Esophagus mucosa (tissue), 1 donor: ENCODE measurements at places on chromosomes 12 and 14. TPM values are rescaled to one million over a fixed set of nuclear protein-coding genes. Genes with fewer than 3 reads are reported as not detected.

MAP3K9 gene
- 20.1 TPM for total RNA-seq

GPR65 gene
- total RNA-seq, result 0.20 TPM

TEX52 gene
- total RNA-seq, result not detected

GNB3 gene
- total RNA-seq, result not detected

C12orf50 gene
- not detected for total RNA-seq

GRCh38 chr14:54627540-54628363 lies 60.8 kb downstream of the SAMD4A start:
- ATAC-seq, result no peak

GRCh38 chr14:79064214-79064613 lies 894.0 kb downstream of the NRXN3 start:
- no peak for ATAC-seq

GRCh38 chr14:95483309-95484165 lies 32.9 kb downstream of the SYNE3 start:
- peak; percentile 77 for ATAC-seq

- ATAC-seq, result no peak
These were observed 581 bp downstream of the ARG2 start for GRCh38 chr14:67620217-67620785.

GRCh38 chr14:58637040-58637390 lies 747 bp upstream of the DACT1 start:
- ATAC-seq, result peak; percentile 12

- peak; percentile 56 for ATAC-seq
These were observed 192.2 kb upstream of the ARHGAP5 start for GRCh38 chr14:31884776-31885379.

- ATAC-seq, result peak; percentile 5
These were observed 21.4 kb downstream of the SYNE3 start for GRCh38 chr14:95495076-95495475.

DNA sequence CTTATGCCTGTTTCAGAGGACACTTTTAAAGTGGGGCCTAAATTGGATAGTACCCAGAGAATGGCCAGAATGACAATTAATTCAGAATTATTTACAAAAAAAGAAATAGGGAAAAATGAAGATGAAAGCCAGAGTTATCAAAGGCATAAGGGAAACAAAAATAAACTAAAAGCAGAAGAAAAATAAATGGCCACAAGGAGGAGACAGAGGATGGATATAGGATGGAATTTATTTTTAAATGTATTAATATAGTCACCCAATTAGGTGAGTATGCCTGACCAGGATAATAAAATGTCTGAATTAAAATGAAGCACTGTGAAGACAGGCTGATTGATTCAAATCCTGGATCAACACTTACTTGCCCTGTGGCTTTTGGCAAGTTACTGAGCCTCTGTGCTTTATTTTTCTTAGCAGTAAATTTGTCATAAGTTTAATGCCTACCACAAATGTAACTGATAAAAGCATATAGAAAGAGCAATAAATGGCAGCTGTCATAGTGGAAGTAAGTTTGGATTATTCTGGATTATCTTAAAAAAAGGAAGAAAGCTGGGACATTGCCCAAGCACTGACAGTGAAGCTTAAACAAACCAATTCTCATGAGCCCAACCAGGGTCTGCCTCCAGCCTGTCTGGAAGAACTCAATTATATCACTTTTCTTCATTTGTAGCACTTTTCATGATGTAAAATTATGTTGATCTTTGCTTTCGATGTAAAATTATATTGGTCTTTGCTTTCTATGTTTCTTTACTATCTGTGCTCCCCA lies 3.5 kb downstream of the CLEC9A start:
- peak; percentile 38 for ATAC-seq

DNA sequence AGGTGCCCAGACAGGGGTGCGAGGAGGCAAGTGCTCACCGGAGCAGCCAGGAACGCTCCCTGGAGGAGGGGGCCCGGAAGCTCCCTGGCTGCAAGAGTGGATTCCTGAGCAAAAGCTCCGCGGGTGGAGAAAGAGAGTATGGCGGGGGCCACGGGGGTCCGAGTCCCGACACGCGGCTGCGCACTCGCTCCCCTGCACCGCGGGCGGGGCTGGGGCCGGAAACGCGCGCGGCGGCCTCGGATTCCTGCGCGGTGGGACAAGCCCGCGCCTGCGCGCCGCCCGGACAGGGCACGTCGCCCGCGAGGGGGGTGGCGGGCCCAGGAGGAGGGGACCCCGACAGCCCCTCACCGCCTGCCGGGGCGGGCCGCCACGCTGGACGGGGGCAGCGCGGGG lies 27.8 kb upstream of the GPR132 start:
- peak; percentile 3 for ATAC-seq

DNA sequence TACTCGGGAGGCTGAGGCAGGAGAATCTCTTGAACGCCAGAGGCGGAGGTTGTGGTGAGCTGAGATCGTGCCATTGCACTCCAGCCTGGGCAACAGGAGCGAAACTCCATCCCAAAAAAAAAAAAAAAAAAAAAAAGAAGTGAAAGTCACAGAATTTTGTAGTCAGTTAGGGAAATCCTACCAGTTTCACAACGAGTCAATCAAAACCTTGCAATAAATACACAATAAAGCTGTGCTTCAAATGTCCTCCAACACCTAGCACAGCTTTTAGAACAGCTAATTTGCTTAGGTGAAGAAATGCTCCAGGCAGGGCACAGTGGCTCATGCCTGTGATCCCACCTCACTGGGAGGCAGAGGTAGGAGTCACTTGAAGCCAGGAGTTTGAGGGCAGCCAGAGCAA lies 112.8 kb upstream of the ATF7IP start:
- ATAC-seq, result no peak

DNA sequence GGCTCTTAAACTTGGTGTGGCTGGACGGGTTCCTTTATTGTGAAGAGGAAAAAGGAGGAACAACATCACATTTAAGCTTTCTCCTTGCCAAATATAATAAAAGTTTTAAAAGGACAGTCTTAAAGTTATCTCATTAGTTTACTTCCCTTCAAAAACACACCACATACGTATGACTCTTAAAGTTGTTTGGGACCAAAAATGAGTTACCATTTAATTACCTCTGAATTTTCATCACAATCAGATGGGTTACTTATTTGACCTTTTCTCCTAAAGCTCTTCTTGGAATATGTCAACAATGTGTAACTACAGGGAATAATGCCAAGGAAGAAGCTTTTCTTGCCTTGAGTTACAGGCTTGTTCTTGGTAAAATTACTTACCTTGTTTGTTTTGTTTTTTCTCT lies 16.4 kb downstream of the RAB21 start:
- no peak for ATAC-seq

DNA sequence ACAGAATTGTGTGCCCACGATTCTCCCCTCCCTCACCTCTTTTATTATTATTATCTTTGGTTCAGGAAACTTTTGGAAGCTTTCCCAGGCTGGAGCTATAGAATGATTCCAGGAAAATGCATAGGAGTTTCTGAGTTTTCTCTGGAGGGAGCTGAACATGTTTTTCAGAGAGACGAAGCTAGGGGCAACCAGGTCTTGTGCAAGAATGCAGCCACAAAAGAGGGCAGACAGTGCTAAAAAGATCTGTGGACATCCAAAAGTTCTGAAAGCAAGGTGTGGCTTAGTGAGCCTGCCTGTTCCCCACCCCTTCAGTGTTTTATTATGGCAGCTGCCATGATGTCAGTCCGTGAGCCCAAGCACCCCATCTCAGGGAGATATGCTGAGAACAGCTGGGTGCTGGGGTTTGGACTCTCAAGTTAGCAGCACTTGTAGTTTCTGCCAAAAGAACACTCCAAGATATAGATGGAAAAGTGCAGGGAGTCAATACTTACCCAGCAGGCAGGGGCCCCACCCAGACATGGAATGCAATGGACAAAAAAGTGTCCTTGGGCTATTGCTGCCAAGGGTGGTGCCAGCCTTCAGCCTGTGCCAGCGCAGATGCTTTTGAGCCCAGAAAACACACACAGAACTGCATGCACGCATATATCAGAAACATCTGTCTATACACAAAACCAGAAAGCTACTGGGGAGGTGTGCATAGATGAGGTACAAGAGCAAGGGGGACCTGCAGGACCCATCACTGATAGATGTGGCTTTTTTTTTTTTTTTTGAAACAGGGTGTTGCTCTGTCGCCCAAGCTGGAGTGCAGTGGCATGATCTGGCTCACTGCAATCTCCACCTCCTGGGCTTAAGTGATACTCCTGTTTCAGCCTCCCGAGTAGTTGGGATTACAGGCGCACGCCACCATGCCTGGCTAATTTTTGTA lies 17.0 kb upstream of the IRF2BPL start:
- peak; percentile 19 for ATAC-seq

GRCh38 chr12:26524862-26525465 lies 308.0 kb downstream of the ITPR2 start:
- ATAC-seq, result peak; percentile 50

DNA sequence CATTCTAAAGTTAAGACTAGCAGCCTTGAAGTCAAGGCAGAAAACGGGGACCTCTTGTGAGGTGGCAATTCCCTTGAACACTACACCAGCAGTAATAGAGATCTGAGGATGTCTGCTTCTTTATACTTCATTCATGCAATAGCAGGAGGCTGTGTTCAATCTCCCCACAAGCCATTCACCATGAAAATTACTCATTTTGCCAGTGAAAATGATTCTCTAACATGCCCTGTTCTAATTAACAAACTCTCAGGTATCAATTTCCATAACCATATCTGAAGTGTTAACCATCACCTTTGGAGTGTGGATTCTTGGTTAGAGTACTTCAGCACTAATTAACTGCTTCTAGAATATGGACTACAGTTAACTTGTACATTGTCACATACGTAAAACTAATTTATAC lies 3.4 kb upstream of the GLIPR1 start:
- no peak for ATAC-seq

DNA sequence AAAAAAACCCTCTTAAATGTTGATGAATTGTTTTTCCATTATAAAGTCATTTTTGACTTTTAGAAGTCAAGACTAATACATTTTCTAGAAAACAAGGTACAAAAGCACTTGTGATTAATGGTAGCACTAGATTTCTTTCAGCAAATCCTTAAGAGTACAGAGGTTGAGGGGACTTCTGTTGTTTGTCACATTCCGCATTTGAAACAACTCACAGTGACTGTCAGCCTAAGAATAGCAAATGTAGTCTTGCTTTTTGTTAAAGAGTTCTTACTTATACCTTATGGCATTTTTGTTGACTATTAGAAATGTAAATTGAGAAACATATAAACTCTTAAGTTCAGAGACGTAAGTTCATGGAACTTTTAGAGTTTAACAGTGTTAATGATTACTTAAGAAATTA lies 16.4 kb downstream of the YARS2 start:
- ATAC-seq, result no peak

DNA sequence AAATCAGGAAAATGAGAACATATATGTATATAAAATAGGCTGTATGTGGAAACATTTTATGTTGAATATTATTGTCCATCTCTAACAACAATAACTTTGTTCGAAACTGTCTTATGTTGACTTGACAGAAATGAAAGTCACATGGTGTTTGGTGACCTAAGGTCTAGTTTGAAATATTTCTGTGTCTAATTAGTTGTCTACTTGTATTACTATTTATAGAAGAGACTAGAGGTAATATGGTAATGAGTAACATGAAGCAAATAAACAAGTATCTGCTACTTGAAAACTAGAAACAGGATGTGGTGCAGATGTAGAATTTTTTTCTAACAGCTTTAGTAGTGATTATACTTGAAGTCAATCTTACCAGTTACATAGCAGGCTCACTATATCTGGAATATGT lies 3.9 kb downstream of the GPHN start:
- no peak for ATAC-seq

GRCh38 chr14:49962621-49963020 lies 69.7 kb downstream of the ARF6 start:
- peak; percentile 90 for ATAC-seq

DNA sequence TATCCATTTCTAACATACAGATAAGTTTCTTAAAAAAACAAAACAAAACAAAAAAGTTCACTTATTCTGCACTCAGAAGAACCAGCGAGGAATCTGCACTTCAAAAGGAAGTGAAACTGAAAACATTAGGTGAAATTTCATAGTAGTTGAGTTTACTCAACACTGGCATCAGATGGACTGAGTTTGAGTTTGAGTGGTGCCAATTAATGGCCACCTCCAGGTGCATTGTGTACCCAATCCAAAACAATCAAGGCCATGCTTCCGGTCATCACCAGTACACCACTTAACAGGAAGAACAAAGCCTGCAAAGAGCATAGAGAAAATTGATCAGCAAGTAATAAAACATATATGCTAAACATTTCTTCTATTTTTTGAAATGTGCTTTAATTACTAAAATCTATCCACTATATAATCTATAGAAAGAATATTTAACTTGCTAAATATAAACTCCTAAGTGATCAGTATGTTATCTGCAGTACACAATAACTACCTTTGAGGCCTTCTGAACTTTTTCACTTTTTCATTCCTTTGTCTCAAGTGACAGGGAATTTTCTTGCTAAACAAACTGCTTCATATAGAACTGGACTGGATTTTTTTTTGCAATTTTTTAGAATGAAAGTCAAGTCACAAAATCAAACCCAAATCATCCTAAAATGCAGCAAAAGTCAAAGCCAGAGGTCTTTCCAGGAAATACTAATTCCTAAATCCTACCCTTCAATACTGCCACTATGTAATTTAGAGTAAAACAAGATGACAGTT lies 11.5 kb downstream of the SLC38A2 start:
- no peak for ATAC-seq
